ENCODE measurements at places on chromosomes 5 and 9.
A peak's percentile ranks its signal among the peaks of the same experiment; 100 is the strongest.

DNA sequence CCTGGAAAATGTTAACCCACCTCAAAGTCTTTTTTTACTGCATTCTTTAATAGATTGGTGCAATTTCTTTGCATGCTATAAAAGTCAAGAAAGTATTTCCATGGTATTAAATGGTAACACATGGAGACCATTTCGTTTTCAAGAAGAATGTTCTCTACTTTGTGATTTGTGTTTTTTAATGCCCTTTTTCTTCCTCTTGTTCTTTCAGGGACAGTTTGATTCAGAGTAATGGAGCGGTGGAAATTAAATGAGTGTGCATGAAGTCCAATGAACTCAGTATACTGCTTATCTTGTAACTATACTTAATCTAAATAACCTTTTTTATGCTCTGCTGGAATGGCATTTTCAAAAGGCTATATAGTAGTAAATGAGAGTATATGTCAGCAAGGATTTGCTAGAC, 507.0 kb upstream of the CDH6 start:
- DNase-seq, result no peak

DNA sequence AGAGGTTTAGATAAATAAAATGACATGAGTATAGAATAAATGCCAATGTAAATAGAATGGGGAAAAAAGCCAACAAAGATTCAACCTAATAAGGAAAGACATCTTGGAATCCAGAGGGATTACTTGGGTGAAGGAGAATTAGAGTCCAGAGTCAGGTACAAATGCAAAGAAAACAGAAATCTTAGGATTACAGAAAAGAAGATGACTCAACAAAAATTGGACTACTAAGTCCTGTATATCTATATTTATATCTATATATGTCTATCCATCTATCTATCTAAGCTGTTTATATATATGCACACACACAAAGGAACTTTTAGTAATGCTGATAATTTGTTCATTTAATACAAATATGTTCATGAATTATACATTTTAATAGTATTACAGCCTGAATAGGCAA, 27.6 kb downstream of the FAM174A start:
- DNase-seq, result no peak

- no peak for DNase-seq
Measured at GRCh38 chr5:4411664-4412063, 728.5 kb upstream of the ADAMTS16 start.

GRCh38 chr9:37187292-37187691, 66.9 kb downstream of the ZCCHC7 start:
- no peak for DNase-seq

GRCh38 chr5:90056911-90057705, 352.4 kb downstream of the CETN3 start:
- no peak for DNase-seq

- DNase-seq, result no peak
Measured at GRCh38 chr5:81398741-81399140, 4.8 kb upstream of the ACOT12 start.

GRCh38 chr5:172234031-172234430, 40.1 kb downstream of the EFCAB9 start:
- DNase-seq, result no peak

GRCh38 chr9:112333639-112334431, 416 bp upstream of the PTBP3 start:
- peak; percentile 92 for DNase-seq

DNA sequence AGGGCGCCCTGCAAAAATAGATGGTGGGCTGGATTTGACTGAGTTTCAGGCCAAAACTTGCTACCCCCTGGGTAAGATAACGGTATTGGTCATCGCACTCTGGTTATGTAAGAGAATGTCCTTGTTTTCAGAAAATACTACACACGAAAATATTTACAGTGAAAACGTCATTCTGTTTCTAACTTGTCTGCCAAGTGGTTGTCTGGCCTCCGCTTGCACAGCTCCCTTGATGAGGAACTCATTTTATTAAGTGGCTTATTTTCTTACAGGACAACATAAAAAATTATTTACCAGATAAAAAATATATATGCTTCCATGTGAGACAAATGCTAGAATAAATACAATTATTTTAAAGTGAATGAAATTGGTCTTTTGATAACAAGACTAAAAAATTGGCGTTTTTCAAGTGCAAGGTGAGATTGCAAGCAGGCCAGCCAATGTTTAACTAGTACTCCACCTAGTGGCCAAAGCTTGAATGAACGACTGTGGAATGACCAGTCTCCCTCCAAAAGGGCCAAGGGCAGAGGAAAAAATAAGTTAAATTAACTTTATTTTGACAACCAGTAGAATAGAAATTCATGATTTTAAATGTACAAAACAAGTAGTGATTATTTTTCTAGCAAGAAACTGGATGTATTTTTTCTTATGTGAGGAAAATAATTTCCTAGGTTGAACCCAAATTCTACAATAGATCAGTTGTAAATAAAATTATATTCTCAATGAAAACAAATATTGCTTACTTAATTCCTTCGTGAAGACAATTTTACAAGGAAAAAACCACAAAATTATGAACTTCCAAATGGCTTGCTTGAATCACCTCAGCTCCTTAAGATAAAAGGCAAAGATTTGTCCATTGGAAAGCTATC, 93.2 kb downstream of the ZFAND5 start:
- DNase-seq, result peak; percentile 66

DNA sequence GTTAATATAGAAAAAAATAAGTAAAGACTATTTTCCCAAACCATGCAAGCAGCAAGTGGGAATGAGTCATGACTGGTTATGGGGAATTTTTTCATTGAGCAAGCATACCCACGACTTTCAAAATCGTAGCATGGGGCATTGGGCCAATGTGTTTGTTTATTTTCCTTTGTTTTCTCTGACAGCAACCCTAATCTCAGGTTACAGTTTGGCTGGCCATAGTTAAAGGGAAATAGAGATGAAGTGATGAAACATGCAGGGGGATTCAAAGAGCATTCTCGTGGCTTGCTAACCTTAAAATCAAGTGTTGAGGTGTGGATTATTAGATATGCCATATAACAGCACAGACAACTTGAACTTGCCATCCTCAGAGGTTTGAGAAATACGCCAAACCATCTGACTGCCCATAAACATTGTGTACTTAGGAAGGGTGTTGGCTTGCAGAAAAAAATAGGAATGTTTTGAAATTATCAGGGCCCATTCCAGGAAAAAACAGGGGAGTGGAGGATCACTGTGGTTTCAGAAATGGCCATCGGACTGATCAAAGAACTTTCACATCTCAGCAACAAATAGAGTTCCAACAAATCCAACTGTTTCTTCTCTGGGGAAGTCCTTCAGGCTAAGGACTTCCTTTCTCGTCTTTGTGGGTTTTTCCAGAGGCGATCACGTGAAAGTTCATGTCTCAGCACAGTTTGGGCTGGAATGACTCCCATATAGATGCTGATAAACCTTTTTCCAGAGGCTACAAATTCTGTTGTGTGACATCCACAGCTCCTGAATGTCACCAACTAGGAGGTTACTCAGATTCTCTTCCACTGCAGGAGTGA, 259.1 kb downstream of the SYK start:
- DNase-seq, result peak; percentile 99

DNA sequence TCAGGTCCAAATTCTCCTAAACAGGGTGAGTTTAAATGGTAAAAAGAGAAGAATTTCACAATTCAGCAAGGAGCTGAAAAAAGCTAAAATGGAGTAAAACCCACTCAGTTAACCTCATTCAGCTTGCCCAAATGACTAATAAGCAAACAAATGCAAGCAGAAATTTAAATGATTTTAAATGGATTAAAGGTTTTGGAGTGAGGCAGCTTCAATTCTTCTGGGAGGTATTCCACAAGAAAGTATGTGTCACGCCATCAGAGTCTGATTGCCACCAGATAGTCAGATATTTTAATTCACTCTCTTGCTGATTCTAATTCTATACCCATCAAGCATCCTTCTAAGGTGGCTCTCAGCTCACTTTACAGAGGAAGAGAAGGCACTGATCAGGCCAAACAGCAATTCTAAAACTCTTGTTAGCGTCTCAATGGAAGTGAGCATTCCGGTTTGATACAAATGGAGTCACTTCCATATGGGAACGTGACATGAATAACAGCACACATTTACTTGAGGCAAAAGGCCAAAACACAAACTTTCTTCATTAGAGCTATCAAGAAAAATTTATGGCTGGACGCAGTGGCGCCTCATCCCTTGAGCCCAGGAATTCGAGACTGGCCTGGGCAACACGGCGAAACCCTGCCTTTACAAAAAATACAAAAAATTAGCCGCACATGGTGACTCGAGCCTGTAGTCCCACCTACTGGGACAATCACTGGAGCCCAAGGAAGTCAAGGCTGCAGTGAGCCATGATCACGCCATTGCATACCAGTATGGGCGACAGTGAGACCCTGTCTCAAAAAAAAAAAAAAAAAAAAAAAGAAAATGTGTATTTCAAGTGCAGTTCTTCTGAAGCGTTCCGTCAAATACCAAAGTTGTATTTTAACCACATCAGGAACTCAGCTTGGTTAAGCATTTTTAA, 2.0 kb downstream of the CLK4 start:
- peak; percentile 20 for DNase-seq

DNA sequence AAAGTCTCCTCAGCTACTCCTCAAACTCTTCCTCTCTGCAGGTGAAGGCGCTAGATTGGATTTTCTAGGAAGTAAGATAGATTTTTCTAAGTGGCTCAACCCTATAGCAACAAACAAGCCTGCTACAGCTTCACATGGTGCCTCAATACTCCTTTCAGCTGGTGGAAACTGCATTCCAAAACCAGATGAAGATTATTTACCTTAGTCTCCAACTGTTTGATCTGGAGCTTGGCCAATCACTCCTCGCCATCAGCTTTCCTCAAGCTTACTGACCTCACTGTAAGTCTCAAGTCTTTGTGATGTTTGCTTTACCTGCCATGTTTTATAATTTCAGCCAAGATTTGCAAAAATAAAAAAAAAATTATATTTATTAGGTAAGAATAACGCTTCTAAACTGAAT, 622.4 kb downstream of the CHSY3 start:
- no peak for DNase-seq

DNA sequence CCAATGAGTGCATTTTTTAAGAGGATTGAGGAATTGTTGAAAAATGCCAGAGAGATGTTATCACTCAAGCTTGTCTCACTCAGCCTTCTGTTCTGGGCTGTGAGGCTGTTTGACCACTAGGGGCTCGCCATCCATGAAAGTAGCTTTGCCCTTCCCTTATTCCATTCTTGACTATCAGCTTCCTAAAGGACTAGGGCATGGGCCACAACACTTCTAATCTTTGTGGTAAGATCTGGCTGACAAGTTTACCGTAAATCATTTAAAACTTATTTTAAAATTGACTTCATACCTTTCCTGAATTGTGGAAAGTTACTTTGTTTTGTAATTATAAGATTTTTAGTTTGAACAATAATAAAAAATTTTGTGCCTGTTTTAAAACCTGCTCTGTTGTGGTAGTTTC, 49.5 kb downstream of the TJP2 start:
- DNase-seq, result peak; percentile 68

DNA sequence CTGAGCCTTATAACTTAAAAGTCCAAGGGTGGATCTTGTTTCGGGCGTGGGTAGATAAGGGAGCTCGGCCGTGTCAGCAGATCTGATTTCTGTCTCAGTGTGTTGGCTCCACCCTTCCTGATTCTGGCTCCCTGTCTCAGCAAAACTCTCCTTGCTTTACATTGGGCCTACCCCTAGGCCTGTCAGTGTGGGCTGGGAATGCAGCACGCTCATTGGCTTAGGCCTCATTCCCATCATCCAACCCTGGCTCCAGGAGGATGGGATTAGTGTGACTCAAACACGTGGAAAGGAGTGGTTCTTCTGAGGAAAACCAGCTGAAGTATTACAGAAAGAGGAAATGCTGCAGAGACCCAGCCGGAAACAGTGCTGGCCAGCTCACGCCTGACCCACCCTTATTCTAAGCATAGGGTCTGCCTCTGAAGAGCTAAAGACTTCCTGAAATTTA, 59.9 kb downstream of the ZFAND5 start:
- peak; percentile 81 for DNase-seq

GRCh38 chr5:75837258-75837841, 120.1 kb upstream of the POC5 start:
- no peak for DNase-seq

- peak; percentile 34 for DNase-seq
Measured at GRCh38 chr9:83473488-83473971, 64.7 kb downstream of the FRMD3 start.

- no peak for DNase-seq
Measured at GRCh38 chr9:120107138-120107537, 472.8 kb downstream of the CDK5RAP2 start.

DNA sequence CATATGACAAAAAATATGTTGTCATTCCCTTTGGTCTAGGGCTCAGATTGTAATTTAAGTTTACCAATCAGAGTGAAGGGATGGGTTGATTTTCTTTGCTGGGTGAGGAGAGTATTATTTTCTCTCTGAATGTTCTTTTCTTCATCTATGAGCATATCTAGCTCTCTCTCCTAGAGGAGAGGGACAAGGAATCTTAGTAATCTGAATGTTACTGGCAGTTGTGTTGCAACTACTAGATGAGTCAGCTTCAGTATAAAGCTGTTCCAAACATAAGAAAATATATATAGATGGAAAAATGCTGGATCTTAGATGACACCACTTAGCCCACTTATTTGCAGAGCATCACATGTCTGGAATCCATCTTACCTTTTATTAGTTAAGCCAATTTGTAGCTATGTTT, 259.3 kb downstream of the TUSC1 start:
- DNase-seq, result no peak

DNA sequence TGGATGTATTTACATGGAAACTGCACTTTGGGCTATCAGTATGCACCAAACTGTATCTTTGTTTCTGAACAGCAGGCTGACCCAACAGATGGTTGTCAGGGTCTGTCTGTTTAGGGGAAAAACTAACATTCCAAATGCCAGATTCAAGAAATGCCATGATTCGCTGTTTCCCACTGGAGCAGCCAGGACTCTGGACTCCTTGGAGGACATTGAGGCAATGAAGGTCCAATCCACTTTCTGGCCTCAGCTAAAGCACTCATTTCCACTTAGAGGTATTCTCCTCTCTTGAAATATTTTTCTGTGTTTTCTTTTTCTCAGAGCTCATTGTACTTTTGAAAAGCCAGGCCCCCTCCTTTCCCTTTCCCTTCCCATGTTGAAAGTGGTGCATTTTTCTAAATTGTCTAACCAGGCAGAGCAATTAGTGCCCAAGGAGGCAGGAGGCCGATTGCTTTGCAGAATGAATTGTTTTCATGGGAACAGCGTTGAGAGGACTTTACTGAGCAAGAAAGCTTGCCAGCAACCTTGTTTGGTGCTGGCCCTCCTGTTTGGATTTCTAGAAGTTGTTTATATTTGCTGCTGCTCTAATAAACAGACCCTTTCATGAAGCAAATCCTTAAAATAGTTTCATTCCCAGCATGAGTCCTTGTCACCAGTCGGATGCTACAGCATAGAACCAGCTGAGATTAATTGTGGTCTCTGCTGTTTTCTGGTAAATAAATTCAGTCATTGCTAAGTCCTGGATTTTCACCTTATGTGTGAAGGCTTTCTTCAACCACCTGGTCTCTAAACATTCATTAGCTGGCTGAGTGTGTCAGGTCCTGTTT, 132.8 kb upstream of the TAF11L2 start:
- DNase-seq, result no peak

All from fibroblast of the aortic adventitia (primary cell).